ENCODE measurements at places on chromosomes 4 and X. TPM values are rescaled to one million over a fixed set of nuclear protein-coding genes. Genes with fewer than 3 reads are reported as not detected.
A peak's percentile ranks its signal among the peaks of the same experiment; 100 is the strongest.

DNA sequence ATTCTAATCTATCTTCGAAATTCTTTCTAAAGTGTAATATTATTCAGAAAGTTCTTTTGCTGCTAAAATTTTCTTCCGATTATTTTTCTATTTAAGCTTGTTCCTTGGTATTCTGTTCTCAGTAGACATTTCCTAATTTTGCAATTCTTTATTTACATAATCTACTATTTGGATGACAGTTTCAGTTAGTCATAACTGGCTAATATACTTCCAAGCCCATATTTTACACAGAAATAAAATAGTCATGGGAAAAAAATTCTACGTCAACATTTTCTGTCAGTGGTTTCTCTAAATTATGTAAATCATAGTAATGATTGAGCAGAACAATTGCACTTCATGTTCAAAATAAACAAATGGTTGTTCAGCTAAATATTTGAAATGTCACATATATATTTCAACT, 178.0 kb upstream of the ANKRD50 start:
- DNase-seq, result no peak

GRCh38 chr4:10032625-10033024, 11.3 kb upstream of the SLC2A9 start:
- DNase-seq, result no peak

- DNase-seq, result no peak
Measured at GRCh38 chr4:4709736-4710135, 149.7 kb upstream of the MSX1 start.

DNA sequence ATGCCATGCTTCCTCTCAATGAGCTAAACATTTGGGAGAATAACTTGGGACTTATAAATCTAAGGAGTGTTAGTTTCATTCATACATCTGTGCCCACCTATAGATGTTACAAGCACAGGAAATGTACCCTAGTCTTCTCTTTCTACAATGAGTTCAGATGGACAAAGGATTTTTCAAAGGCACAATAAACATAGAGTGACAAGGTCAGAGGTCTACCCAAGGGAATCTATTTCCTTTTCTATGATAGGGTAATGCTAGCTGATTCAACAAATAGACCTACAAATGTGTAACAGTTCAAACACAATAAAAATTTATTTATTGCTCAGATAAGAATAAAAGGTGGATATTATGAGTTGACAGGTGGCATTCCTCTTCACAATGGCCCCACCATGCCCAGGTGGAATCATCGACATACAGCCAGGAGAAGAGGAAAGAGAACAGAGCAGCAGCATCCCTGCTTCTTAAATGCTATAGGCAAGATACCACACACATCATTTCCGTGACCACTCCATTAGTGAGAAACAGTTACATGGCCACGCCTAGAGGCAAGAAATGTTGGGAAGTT, 421.8 kb downstream of the HNRNPD start:
- no peak for DNase-seq

- DNase-seq, result no peak
Measured at GRCh38 chr4:174674305-174674840, 152.1 kb upstream of the HPGD start.

DNA sequence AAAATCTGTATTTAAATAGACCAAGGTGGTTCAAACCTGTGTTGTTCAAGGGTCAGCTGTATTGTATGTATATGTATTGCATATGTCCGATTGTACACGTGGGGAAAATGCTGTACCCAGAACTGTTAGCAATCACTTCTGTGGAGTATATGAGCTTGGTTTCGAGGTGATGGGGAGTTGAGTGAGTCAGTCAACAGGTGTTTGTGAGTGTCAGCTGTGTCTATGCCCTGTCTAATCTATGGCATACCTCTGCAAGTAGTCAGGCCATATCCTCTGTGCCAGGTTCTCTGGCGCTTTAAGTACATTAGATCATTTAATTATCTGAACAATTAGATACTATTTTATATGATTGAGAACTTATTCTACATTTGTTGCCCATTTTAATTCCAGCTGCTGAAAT, 7.4 kb downstream of the ZRSR2 start:
- no peak for DNase-seq

DNA sequence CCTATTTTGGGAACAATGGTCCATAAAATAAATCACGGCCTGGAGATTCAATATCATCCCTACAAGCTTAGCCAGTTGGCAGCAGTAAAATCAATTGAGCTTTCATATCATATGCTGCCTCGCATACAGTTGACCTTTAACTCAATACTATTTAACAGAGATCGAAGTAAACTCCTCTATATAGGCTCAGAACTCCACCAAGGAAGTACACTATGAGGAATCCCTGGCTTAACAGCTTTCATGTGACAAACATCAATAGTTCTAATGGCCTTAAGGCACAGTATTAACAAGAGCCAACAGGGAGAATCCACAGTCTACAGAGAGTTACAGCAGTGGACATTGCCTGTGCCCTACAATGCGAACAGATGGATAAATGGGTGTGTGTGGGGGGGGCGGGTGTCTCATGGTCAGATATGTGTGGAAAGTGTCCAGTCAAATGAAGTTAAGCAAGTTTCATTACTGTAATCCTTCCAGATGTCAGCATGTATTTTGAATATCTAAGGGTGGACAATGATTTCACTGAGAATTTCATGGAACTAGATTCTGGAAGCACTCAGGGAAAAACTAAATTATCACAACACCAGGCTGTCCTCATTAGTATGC, 98.2 kb upstream of the FAM9B start:
- no peak for DNase-seq

- no peak for DNase-seq
Measured at GRCh38 chrX:31228415-31228832, 156.6 kb upstream of the FTHL17 start.

- no peak for DNase-seq
Measured at GRCh38 chrX:136030303-136031191, 45.3 kb downstream of the SLC9A6 start.

DNA sequence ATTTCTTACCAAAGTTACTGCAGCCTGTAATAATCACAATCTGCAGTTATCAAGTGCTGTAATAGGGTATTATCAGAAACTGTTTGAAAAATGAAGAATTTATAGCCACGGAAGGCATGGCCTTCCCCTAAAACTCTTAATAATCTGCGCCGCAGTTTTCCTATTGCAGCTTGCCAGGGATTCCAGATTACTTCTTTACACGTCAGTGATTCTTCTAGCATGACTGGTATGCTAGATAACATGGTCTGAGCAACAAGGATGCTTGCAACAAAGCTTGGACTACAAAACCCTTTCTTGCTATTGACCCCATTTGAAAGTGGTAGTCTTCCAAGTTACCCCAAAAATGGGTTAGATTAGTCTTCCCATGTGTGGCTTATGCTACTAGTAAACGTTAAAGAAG, 47.2 kb upstream of the GK2 start:
- no peak for DNase-seq

DNA sequence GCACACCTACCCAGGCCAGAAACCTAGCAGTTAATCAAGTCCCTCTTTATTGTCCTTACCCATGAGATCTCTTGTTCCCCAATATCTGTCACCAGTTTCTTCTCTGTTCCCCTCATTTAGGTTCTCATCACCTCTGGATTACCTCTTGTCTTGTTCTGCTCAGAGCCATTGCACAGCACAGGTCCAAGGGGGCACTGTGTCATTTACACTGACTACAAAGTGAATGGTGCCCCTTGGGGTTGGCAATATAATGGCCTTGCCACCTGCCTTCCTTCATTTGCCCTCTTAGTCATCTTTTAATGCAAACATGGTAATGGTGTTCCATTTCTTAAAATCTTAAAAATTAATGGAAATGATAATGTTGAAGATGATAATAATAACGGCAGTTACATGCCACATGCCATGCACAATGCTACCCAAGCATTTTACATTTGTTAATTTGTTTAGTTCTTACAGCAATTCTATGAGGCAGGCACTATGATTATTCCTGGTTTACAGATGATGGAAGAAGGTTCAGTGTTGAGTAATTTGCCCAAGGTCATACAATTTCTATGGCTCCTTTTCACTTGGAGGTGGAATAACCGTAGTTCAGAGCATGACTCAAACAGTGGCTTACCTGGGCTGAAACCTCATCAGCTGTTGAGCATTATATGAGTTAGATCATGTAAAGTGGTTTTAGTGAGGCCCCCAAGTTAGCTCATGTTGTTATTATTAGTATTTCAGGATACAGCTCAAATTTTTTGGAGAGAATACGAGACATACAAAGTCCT, 117.9 kb downstream of the RASL11B start:
- DNase-seq, result no peak

DNA sequence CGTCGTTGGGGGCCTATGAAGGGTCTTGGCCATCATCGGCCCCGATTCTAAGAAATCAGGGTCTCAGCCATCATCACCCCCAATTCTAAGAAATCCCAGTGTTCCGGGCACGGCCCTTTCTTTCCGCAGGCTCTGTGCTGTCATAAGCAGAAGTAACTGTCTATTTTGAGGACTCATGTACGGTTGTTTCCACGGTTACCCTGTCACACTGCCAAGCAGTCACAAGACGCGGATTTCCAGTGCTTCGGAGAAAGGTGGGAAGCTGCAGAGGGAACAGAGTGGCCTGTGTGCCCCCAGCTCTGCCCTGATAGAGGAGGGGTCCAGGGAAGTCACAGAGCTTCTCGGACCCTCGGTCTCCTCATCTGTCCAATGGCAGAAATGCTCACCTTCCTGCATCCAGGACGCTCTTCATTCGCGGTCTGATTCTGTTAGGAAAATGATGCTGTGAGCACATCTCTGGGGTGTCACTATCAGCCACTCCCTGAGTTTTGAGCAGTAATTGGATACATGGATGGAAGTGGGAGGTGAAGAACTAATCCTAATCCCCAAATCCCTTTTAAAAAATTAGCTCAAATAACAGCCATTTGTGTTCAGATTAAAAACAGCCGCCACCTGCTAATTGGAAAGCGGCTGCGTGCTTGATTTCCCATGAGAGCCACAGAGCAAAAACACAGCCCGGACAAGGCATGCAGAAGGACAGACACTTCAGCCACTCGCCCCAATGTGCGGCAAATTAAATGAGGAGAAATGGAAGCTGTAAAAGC, 73.1 kb downstream of the WFS1 start:
- no peak for DNase-seq

DNA sequence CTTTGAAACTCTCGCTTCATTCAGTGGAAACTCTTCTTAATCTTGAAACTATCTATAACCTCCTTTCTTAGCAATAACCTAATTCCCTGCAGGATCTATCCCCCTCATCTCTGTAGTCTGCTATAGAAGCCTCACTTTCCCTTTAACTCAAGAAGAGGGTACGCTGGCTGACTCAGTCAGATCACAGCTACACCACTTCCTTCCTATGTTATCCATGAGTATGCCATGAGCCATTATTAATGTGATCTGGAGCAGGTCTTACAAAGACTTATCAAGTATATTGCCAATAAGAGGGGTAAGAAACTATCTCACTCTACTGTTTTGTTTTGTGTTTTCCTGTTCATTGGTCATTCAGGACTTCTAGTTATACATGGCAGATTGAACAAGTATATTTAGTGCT, 165.3 kb downstream of the PJA1 start:
- no peak for DNase-seq

- peak; percentile 79 for DNase-seq
Measured at GRCh38 chr4:38318737-38319455, 345.1 kb upstream of the KLF3 start.

- peak; percentile 6 for DNase-seq
Measured at GRCh38 chrX:145817331-145818185, at the start of gene SLITRK2. TSS of gene SLITRK2 (plus strand) at chrX:145817829. CDS start at chrX:145822426, 4,597 bp downstream.

- DNase-seq, result no peak
Measured at GRCh38 chr4:24598025-24598424, 13.7 kb upstream of the DHX15 start.

DNA sequence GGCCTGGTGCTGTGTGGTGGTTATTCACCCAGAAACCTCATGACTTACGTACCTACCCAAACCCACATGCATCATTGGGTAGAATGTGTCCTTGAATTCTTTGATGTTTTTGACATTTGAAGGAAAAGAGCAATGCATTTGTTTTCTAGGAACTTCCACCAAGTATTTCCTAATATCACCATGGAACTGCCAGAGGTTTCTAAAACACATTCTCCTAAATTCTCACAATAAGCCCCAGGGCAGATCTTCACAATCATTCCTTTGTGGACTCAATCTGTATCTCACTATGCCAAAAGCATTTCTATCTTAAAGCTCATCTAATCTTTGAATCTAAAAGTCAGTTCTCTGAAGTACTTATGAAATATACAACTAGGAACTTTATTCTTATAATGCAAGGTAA, 8.3 kb upstream of the ODAM start:
- no peak for DNase-seq

DNA sequence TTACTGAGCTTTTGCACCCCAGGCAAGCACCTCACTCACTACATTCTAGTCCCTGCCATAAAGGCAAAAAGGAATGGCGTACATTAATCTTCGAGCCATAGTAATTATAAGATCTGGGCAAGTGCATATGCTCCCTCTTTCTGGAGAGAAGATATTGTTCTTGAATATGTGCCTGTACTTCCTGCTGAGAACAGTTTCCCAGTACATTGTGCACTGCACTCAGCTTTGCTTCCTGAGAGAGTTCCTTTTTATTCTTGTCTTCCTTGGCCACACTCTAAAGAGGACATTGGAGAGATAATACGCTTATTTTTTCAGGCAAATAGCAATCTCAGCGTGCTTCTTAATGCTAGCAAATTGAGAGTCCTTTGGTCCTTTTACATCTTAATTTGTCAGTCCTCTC, 909.0 kb upstream of the PCDH10 start:
- DNase-seq, result no peak

DNA sequence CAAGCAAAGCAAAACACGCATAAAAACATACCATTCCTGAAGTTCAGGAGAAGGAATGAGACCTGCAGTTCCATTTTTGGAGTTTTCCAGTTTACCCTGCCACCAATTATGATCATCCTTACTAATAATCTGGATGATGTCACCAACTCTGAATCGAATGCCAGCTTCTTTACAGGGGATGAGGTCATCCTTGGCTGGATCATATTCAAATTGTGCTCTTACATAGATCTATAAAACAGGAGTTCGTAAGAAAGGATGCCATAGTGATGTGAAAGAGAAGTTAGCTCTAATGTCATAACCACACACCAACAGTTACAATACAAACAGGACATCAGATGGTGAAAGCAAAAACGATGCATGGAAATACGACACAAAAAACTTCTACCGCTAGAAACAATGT, 106.5 kb downstream of the NYX start:
- no peak for DNase-seq

- DNase-seq, result no peak
Measured at GRCh38 chrX:105315248-105315647, 94.8 kb upstream of the TEX13A start.

DNA sequence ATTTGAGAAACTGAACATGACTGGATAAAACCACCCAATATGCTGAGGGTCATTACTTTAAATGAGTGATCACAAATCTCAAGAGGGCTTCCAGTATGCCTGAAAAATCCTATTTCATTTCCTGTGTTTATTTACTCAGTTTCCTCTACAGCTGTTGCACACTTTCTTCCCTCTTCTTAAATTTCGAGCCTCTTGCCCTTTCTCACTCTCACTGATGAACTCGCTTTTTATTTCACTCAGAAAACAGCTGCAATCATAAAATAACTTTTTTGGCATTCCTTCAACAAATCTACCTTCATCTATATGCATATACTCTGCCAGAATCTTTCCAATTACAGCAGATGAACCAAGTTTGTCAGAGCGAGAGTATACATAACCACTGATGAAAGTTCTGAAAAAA, 101.3 kb downstream of the EIF4E start:
- no peak for DNase-seq

GRCh38 chr4:143420227-143420626, 83.6 kb downstream of the GAB1 start:
- no peak for DNase-seq

GRCh38 chr4:128639541-128640270, 169.8 kb upstream of the JADE1 start:
- DNase-seq, result no peak

- no peak for DNase-seq
Measured at GRCh38 chr4:169959254-169959653, 66.9 kb downstream of the MFAP3L start.

The LUZP4 gene
- total RNA-seq, result not detected

The OGT gene
- 139 TPM for total RNA-seq

The TBC1D19 gene
- 5.2 TPM for total RNA-seq

The HMGB2 gene
- 160 TPM for total RNA-seq

Measured in endothelial cell (in vitro differentiated cells).